ENCODE measurements at places on chromosomes 16 and 17.
A peak's percentile ranks its signal among the peaks of the same experiment; 100 is the strongest.

GRCh38 chr17:43416998-43417890 lies 18.5 kb downstream of the ARL4D start:
- no peak for DNase-seq

- no peak for DNase-seq
Observed at GRCh38 chr17:41396996-41397660, at the start of gene KRT31. Gene KRT31 (minus strand): TSS chr17:41397608. CDS start chr17:41397539, 69 bp downstream.

GRCh38 chr16:49529411-49530045 lies 155.9 kb downstream of the C16orf78 start:
- no peak for DNase-seq

DNA sequence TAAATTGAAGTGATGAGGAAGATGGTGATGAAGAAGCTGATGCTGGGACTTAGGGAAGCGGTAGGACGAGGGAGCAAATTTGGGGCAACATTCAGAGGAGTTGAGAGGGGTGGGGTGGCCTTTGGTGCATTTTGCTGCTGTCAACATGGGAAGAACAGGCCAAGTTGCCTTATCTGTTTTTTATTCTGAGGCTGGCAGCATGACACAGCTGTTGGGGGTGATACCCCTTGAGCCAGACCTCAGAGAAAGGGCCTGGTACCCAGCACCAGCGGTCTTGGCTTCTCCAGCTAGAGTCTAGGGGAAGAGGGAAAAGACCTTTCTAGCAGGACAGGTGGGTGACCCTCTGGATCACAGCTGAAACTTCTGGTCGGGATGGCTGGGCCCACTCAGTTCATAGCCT lies 4.6 kb downstream of the IGFBP4 start:
- no peak for DNase-seq

- DNase-seq: no peak
Observed at GRCh38 chr16:10558305-10558704, 22.1 kb downstream of the EMP2 start.

DNA sequence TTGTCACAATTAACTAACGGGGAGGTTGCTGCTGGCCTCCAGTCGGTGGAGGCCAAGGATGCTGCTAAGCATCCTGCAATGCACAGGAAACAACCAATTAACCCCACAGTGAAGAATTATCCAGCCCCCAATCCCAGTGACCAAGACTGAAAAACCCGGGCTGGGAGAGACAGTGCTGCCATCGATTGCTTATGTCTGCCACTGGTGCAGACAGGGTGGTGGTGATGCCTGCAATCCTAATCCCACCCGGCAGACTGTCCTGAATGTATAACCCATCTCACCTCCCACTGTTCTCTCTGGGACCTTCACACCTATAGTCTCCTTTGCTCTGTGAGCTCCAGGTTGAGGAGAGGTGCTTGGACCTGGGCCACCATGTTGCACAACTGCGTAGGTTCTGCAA lies 42.3 kb upstream of the KLHDC4 start:
- no peak for DNase-seq

GRCh38 chr16:50059669-50060068 lies 6.1 kb upstream of the HEATR3 start:
- DNase-seq: no peak

DNA sequence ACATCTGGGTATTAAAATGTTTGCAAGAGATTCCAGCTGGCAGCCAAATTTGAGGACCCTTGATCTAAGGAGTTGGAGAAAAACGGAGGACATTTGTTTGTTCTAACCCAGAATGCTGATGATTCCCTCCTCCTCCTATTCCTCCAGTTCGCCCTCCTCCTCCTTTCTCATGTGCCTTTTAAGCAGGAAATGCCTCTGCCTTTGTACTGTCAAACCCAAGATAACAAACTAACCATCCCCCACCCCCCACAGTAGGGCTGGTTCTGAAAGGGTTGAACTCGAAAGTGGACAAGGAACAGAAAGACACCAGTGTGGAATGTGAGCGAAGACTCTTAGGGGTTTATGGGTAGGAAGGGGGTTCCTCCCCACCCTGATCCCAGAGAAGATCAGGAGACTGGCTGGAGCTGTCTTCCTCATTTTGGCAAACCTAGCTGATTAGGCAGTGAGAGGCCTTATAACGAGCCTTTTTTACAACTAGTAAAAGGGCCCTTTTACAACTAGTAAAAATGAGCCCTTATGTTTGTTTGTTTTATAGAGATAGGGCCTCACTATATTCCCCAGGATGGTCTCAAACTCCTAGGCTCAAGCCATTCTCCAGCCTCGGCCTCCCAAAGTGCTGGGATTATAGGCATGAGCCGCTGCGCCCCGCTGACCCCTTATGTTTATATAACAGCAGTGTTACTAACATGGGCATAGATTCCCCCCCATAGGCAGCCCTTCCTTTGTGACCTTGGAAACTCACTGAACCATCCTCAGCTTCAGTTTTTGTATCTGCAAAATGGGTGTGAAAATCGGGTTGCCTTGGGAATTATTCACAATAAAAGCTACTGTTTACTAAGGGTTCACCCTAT lies 975 bp downstream of the CHD9 start:
- no peak for DNase-seq

GRCh38 chr16:73427164-73427563 lies 379.2 kb upstream of the ZFHX3 start:
- DNase-seq: no peak

GRCh38 chr16:22663389-22664064 lies 150.4 kb upstream of the HS3ST2 start:
- no peak for DNase-seq

GRCh38 chr16:84606081-84606875 lies 11.6 kb downstream of the COTL1 start:
- no peak for DNase-seq

GRCh38 chr16:89193576-89194293 lies 6.6 kb downstream of the SLC22A31 start:
- DNase-seq: no peak

GRCh38 chr17:16283705-16284104 lies 66.7 kb downstream of the PIGL start:
- no peak for DNase-seq

GRCh38 chr17:48148854-48149786 lies 41.6 kb downstream of the SNX11 start:
- no peak for DNase-seq

GRCh38 chr17:55859301-55859795 lies 108.5 kb downstream of the PCTP start:
- no peak for DNase-seq

- DNase-seq: no peak
Observed at GRCh38 chr17:30495586-30495985, 18.4 kb downstream of the GOSR1 start.

GRCh38 chr17:17725011-17725751 lies 43.9 kb downstream of the RAI1 start:
- no peak for DNase-seq

GRCh38 chr17:76922084-76922483 lies 53.9 kb downstream of the MGAT5B start:
- no peak for DNase-seq

- no peak for DNase-seq
Observed at GRCh38 chr16:56789360-56789759, 59.4 kb downstream of the NUP93 start.

DNA sequence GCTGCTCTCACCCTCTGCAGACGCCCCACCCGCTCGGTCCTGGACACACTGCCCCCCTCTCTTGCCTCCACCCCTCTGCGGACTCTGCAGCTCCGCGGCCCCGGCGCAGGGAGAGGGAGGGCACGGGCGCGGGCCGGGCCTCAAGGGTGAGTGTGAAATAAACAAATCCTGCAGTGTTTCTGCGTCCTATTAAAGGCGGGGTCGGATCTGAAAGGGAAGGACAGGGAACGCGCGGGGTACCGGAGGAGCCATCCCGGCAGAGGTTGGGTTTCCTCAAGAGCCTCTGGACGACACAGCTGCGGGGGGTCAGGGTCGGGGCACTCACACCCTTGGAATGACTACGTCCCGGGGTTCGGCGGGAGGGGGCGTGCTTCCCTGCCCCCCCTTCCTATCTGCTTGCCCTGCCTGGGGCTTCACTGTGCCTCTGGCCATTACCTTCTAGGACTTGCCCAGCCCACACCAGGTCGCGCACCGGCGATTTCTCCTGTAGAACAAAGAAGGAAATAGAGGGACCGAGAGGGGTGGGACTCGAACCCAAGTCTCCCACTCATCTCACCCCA lies 466 bp upstream of the HSF4 start:
- no peak for DNase-seq

- DNase-seq: no peak
Observed at GRCh38 chr17:60445144-60445543, 22.9 kb downstream of the CHCT1 start.

- no peak for DNase-seq
Observed at GRCh38 chr17:27345141-27345904, 51.4 kb downstream of the WSB1 start.

DNA sequence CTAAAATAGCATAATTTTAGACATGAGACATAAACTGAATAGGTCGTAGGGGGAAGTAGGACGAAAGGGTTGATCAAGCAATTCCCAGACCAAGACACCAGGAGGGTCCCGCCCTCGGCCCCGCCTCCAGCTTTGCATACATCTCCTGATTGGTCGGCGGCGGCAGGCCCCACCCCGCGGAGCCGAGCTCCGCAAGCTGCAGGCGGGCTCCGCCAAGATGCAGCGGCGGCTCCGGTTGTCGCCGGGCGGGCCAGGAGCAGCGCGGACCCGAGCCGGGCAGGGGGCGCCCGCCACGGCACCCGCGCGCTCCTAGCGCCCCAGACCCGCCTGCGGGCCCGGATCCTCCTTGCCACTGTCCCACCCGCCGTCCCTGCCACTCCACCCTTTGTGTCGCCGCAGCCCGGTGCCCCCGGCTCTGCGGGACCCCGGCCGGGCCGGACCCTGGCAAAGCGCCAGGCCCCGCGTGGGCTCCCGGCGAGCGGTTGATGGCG lies at the start of gene CDR2L:
TSS of gene CDR2L (plus strand) at position 215 of the 491 bp plus-strand sequence. CDS start 412 bp downstream, outside the sequence.
- DNase-seq: peak; percentile 78

DNA sequence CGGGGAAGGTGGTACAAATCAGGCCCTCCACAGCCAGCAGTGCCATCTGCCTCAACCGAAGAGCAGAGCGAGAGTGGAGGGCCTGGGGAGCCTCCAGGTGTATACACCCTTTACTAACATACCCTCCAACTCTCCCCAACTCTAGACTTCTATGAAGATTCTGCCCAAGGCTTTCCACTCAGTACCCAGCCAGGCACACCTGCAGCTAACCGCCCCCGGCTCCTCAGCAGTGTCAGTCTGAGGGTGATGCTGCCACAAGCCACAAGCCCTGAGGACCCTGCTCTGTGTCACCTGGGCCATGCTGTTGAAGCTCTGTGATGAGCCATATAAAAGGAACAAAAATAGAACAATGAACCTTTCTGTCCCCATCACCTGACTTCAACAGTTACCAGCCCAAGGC lies 3.8 kb downstream of the CENPV start:
- no peak for DNase-seq

DNA sequence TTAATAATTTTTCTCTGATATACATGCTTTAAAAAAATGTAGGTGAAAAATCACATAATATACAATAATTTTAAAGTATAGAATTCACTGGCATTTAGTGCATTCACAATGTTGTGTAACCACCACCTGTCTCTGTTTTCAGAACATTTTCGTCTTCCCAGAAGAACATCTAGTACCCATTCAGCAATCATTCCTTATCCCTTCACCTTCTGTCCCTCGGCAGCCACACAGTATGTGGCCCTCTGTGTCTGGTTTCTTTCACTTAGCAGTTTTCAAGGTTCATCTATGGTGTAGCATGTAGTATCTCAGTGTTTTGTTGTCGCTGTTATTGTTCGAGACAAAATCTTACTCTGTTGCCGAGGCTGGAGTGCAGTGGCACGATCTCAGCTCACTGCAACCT lies 33.6 kb downstream of the PRPSAP2 start:
- DNase-seq: no peak

DNA sequence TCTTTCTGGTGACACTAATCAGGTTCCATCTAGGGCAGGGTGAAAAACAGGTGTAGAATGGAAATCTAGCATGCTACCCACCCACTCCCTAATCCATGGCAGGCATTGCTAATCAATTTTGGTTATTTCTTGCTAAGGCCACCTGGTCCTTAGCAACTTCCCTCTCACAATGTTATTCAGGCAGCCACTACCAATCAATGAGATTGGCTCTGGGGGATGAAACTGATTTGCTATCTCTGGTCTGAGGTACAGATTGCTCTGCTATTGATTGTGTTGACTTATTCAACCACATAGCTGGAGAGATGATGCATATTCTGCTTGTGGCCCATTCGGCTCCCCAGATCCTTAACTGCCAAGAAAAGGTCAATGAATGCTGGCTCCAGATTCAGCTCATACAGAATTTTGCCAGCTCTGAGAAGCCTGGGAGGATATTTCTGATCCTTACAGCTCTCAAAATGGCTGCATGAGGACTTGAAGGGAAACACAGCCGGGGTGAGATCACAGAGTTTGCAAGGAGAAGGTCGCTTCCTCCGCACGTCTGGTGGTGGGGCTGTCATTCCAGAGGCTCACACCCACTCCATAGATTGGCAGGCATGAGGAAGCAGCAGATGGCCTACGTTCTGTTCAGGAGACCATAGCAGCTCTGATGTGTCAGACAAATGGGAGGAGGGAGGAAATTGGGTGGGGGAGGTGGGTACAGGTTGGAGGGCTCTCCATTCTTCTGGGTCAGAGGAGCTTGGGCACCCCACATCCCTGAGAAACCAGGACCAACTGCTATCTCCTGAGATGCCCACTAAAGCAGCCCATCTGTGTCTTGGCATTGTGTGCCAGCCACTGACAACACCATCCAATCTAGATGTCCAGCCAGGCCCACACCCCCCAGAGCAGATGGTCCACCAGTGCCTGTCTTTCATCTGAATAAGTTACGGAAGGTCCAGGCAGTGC lies 22.3 kb downstream of the SEZ6 start:
- no peak for DNase-seq
